Neuronal stem cell (in vitro differentiated cells): ENCODE measurements at places on chromosomes 3 and 15.

GRCh38 chr3:32733631-32734229, 48.7 kb downstream of the CNOT10 start:
- peaks cover 84% of the 10 kb centered on the region for H3K36me3 ChIP-seq
- H3K4me1 ChIP-seq = no peaks in the 10 kb centered on the region
- peak; percentile 21 for DNase-seq
- no peak overlapping the region for H3K4me3 ChIP-seq

GRCh38 chr15:40340038-40340739, 550 bp downstream of the CCDC9B start:
- H3K36me3 ChIP-seq = no peaks in the 10 kb centered on the region
- no peak overlapping the region for H3K4me3 ChIP-seq
- peaks cover 2% of the 10 kb centered on the region for H3K4me1 ChIP-seq

GRCh38 chr3:4757575-4758248, 221.5 kb upstream of the BHLHE40 start:
- no peak overlapping the region for H3K27ac ChIP-seq
- peaks cover 4% of the 10 kb centered on the region for H3K4me1 ChIP-seq
- DNase-seq = no peak
- no peak overlapping the region for H3K4me3 ChIP-seq
- no peaks in the 10 kb centered on the region for H3K36me3 ChIP-seq
- no peaks in the 10 kb centered on the region for H3K27me3 ChIP-seq

- H3K27ac ChIP-seq = no peak overlapping the region
- no peaks in the 10 kb centered on the region for H3K4me1 ChIP-seq
- H3K36me3 ChIP-seq = peaks cover 84% of the 10 kb centered on the region
- DNase-seq = peak; percentile 67
- H3K4me3 ChIP-seq = no peak overlapping the region
- no peaks in the 10 kb centered on the region for H3K27me3 ChIP-seq
These were observed 41.6 kb downstream of the KLHL18 start for GRCh38 chr3:47324278-47324865.

DNA sequence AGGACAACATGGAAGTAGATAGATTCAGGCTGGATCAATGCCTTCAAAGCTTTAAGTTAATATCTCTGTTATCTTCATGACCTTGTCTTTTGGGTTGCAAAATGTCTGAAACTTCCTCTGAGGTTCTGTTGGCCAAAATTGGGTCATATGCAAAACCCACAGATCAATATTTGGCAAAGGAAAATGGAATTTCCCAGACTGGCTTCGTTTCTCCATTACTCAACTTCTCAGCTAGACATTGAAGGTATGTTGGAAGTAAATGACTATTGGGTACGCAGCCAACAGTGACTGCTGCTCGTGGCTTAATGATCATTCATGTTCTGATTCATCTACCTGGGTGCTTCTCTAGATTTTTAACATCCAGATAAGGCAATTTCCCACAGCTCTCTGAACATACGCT, 675.4 kb upstream of the SGO1 start:
- no peak overlapping the region for H3K4me3 ChIP-seq
- no peaks in the 10 kb centered on the region for H3K36me3 ChIP-seq
- no peaks in the 10 kb centered on the region for H3K4me1 ChIP-seq
- no peaks in the 10 kb centered on the region for H3K27me3 ChIP-seq

DNA sequence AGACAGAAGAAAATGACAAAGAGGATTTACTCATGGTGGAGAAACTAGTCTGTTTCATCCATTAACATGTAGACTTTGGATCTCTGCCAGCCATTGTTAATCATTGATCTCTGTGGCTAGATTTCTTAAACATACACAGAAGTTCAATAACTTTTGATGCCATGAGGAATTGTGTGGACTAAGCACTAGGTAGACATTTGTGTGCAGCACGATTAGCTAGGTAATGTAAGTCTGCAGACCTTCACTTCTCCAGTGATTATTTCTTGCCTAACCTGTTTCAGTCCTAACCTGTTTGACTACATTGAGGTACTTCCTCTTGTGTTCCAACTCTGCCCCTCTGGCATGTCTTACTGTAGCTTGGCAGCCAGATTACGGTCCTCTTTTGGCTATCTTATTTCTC, 928.5 kb upstream of the ROBO1 start:
- H3K27ac ChIP-seq = no peak overlapping the region
- H3K4me3 ChIP-seq = no peak overlapping the region
- H3K36me3 ChIP-seq = no peaks in the 10 kb centered on the region
- no peaks in the 10 kb centered on the region for H3K4me1 ChIP-seq
- DNase-seq = no peak

GRCh38 chr3:173007079-173007723, 133.8 kb downstream of the SPATA16 start:
- H3K27me3 ChIP-seq = no peaks in the 10 kb centered on the region
- H3K27ac ChIP-seq = no peak overlapping the region
- H3K4me1 ChIP-seq = peaks cover 2% of the 10 kb centered on the region
- H3K4me3 ChIP-seq = no peak overlapping the region

- H3K4me3 ChIP-seq = no peak overlapping the region
- no peak overlapping the region for H3K27ac ChIP-seq
- H3K36me3 ChIP-seq = no peaks in the 10 kb centered on the region
- H3K27me3 ChIP-seq = no peaks in the 10 kb centered on the region
- no peak for DNase-seq
- peaks cover 12% of the 10 kb centered on the region for H3K4me1 ChIP-seq
These were observed 112.3 kb upstream of the HES1 start for GRCh38 chr3:194023501-194024280.

DNA sequence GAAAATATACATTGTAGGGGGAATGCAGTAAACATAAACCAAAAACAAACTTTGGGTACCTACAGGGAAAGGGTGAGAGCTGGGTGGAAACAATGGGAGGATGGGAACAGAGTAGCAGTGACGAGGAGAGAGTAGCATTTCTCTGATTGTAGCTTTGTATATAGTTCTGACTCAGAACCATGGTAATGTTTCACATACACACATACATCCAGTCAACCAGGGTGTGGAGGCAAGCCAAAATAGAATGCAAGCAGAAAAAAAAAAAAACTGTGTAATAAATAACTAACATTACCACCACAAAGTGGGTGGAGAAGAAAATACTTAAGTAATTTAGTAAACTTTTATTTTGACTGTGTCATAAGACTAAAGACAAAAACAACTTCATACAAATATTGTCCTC, 27.2 kb downstream of the BCL2A1 start:
- no peak overlapping the region for H3K27ac ChIP-seq
- no peak overlapping the region for H3K4me3 ChIP-seq
- H3K4me1 ChIP-seq = no peaks in the 10 kb centered on the region
- H3K27me3 ChIP-seq = peaks cover 10% of the 10 kb centered on the region
- H3K36me3 ChIP-seq = no peaks in the 10 kb centered on the region

DNA sequence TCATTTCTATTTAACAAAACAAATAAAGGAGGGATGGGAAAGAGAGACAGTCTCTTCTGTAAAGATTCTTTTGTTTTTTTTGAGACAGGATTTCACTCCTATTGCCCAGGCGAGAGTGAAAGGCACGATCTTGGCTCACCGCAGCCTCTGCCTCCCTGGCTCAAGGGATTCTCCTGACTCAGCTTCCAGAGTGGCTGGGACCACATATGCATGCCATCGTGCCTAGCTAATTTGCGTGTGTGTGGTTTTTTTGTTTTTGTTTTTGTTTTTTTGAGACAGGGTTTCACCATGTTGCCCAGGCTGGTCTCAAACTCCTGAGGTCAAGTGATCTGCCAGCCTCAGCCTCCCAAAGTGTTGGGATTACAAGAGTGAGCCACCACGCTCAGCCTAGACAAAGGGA, 23.3 kb downstream of the STAG1 start:
- peaks cover 4% of the 10 kb centered on the region for H3K4me1 ChIP-seq
- H3K4me3 ChIP-seq = no peak overlapping the region
- no peaks in the 10 kb centered on the region for H3K36me3 ChIP-seq
- no peak for DNase-seq

- H3K27ac ChIP-seq = no peak overlapping the region
- no peaks in the 10 kb centered on the region for H3K36me3 ChIP-seq
- DNase-seq = no peak
- H3K4me3 ChIP-seq = no peak overlapping the region
- H3K4me1 ChIP-seq = peaks cover 6% of the 10 kb centered on the region
- no peaks in the 10 kb centered on the region for H3K27me3 ChIP-seq
These were observed 174.6 kb downstream of the FOXP1 start for GRCh38 chr3:71408903-71409302.

DNA sequence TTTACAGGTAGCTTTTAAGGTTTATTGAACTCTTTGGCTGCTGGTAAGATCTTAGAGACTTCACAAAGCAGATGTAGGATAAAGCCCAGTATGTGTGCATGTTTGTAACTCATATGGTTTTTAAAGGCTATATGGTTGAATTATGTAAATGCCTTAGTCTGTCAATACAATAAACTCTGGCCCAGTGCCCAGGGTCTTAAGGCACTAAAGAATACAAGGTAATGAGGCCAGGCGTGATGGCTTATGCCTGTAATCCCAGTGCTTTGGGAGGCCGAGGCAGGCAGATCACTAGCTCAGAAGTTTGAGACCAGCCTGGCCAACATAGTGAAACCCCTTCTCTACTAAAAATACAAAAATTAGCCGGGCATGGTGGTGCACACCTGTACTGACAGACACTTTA, 170.3 kb upstream of the CGNL1 start:
- no peak overlapping the region for H3K27ac ChIP-seq
- H3K4me3 ChIP-seq = no peak overlapping the region
- no peak for DNase-seq
- H3K4me1 ChIP-seq = no peaks in the 10 kb centered on the region

DNA sequence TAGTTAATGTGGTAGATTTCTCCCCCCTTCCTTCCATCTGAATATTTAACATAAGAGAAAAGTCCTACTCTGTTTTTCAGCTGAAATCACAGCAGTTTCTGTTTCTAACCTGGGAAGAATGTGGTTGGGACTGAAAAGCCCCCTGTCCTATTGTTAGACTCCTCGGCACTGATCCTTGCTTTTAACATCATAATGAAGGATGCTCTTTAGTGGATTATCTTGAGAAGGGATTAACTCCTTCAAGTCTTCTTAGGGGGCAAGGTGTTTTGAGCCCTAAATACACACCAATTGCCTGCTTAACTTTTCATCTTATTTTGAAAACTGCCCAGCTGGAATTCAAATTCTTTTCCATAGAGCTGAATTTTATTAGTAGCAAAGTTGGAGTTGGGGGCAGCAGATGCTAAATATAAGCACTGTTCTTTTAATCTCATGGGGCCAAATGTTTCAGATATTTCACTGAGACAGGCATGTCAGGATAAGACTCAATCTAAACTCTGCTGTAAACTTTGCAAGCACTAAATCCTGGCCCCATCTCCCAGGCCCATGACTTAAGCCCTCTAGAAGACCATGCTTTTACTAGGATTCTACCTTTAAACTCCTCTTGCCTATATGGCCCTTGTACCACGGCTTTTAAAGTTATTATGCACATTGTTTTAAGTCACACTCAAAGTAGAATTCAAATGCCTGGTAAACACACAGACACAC, 243.2 kb upstream of the NR2F2 start:
- DNase-seq = peak; percentile 75
- H3K4me1 ChIP-seq = peaks cover 13% of the 10 kb centered on the region
- no peaks in the 10 kb centered on the region for H3K27me3 ChIP-seq
- H3K4me3 ChIP-seq = no peak overlapping the region
- peak overlapping the region; percentile 83 for H3K27ac ChIP-seq

DNA sequence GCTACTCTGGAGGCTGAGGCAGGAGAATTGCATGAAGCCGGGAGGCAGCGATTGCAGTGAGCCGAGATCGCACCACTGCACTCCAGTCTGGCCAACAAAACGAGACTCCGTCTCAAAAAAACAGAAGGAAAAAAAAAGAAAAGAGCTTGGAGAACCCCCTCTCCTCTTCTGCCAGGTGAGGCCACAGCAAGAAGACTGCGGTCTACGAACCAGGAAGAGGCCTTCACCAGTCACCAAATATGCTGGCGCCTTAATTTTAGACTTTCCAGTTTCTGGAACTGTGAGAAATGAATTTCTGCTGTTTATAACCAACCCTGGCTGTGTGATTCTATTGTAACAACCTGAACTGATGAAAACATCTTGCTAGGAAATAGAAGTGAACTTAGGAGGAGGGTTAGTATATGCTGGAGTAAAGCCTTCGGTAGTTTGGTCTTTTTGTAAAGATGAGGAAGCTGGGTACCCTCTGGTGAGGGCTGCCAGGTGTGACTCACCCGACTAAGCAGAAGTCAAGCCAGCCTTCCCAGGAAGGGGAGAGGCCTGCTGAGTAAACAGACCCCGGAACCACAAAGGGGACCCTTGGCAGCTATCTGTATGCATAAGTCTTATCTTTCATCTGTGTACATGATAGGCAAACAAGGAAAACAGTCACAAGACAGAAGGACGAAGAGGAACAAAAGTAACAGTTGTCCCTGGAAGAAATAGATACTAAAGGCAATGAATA, 78.7 kb downstream of the KLF13 start:
- H3K36me3 ChIP-seq = no peaks in the 10 kb centered on the region
- H3K27me3 ChIP-seq = no peaks in the 10 kb centered on the region
- no peak overlapping the region for H3K27ac ChIP-seq

- no peak overlapping the region for H3K27ac ChIP-seq
- H3K4me1 ChIP-seq = no peaks in the 10 kb centered on the region
- H3K4me3 ChIP-seq = no peak overlapping the region
- H3K27me3 ChIP-seq = no peaks in the 10 kb centered on the region
- H3K36me3 ChIP-seq = no peaks in the 10 kb centered on the region
These were observed 305.1 kb downstream of the LSAMP start for GRCh38 chr3:116140100-116140689.

DNA sequence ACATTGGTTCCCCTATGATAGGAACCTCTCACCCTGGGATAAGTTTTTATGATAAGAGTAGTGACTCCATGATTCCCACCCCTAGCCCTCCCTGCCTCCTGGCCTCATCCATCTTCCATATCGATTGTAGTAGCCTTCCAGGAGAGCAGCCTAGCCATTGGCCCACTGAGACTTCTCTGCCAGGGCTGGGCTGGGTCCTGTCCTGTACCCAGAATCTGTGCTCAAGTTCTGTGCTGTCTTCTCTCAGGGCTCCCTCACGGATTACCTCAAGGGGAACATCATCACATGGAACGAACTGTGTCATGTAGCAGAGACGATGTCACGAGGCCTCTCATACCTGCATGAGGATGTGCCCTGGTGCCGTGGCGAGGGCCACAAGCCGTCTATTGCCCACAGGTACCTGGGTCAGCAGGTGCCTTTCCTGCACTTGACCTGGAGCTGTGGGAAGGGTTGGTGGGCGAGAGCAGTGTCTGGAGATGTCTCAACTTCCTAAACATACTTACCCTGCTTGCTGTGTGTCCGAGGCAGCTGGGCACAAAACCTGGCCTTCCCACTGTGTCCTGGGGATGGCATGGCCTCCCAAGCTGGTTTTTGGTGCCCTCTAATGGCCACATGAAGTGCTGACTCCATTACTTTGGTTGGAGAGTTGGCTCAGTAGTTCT, 16.6 kb upstream of the EXOG start:
- H3K4me3 ChIP-seq = peak overlapping the region; percentile 2
- H3K4me1 ChIP-seq = no peaks in the 10 kb centered on the region
- peaks cover 55% of the 10 kb centered on the region for H3K36me3 ChIP-seq
- H3K27ac ChIP-seq = no peak overlapping the region

GRCh38 chr3:98874602-98875249, 26.8 kb downstream of the DCBLD2 start:
- DNase-seq = no peak
- H3K27ac ChIP-seq = no peak overlapping the region
- H3K4me3 ChIP-seq = no peak overlapping the region
- H3K36me3 ChIP-seq = peaks cover 98% of the 10 kb centered on the region
- H3K27me3 ChIP-seq = no peaks in the 10 kb centered on the region

- H3K4me1 ChIP-seq = peaks cover 8% of the 10 kb centered on the region
- no peak overlapping the region for H3K4me3 ChIP-seq
- no peak overlapping the region for H3K27ac ChIP-seq
- no peak for DNase-seq
These were observed 3.3 kb downstream of the CISH start for GRCh38 chr3:50608278-50608677.
